ENCODE measurements at places on chromosomes 16 and 17.

DNA sequence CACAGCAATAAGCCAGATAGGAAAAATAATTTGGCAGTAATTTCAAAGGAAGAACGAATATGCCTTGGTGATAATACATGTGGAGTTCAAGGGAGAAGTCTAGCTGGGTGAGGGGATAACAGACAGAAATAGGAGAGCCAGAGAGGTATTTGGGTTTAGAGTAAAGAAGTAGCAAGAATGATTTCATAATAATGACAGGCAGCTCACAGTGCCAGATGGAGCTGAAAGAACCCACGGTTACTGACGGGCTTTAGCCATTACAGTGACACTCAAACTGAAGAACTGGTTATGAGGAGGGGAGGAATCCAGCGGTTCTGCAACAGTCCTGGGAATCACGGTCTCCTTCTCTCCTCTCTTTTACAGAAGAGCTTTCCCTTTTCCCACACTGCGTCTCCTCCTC, 2.2 kb downstream of the OR4D1 start:
- no peak for DNase-seq

- no peak for DNase-seq
Measured at GRCh38 chr16:1865902-1866690, 5.9 kb downstream of the MEIOB start.

- no peak for DNase-seq
Measured at GRCh38 chr16:12419151-12419550, 384.5 kb downstream of the CPPED1 start.

GRCh38 chr17:35984140-35984539, 2.4 kb downstream of the CCL14 start:
- no peak for DNase-seq

DNA sequence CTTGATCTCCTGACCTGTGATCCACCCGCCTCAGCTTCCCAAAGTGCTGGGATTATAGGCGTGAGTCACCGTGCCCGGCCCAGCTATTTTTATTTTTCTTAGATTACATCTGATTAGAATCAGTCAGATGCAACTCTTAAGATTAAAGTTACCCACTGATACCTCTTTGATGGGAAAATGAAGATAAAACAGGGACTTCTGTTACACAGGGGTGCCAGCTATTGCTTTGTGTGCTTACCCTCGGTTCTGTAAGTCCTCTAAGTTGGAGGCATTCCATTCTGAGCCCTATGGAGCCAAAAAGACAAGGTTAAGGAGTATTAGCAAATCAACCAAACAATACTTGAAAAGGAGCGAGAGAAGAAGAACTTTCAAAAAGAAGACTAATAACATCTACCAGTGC, 32.6 kb upstream of the CORO6 start:
- no peak for DNase-seq

GRCh38 chr16:12211870-12212690, 235.5 kb downstream of the SNX29 start:
- DNase-seq: no peak

GRCh38 chr16:79902351-79902750, 301.8 kb upstream of the MAF start:
- no peak for DNase-seq

GRCh38 chr16:11613381-11614303, 26.9 kb upstream of the LITAF start:
- DNase-seq: no peak

DNA sequence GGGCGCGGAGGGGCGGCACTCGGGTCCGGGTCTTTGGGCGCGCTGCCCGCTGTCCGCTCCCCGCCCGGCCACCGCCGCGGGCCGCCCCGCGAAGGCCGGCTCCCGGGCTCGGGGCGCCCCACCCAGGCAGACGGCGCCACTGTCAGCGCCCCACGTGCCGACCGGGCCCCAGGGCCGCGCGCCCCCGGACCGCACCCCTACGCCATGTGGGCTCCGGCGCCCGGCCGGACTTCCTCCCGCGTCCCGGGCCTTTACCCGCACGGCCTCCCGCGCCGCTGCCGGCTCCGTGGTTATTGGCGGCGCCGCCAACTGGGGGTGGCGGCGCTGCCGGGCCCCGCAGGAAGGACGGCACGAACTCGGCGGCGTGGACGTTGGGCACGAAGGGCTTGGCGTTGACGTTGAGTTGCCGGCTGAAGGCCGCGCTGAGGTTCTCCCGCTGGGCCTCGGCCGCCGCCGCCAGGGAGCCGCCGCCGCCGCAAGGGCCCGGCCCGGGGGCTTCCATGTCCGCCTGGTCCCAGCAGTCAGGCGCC, 577 bp downstream of the GSPT1 start:
- DNase-seq: peak; percentile 23

GRCh38 chr16:48210747-48211146, 33.4 kb upstream of the LONP2 start:
- no peak for DNase-seq

GRCh38 chr17:17606416-17607000, 15.0 kb upstream of the PEMT start:
- DNase-seq: no peak

- no peak for DNase-seq
Measured at GRCh38 chr16:1109648-1110047, 13.6 kb upstream of the C1QTNF8 start.

DNA sequence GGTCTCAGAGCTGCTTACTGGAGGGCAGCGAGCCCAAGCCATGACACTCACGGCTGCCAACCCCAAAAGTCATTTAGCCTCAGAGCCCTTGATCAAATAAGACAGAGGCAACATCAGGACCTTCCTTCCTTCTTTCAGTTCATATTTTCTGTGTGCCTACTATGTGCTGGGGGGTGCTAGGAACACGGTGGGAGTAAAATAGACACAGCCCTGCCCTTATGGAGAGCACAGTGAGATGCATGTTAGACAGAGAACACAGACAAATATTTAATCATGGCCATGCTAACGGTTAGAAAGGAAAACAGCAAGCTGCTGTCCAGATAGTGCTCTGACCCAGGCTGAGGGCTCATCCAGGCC, 4.5 kb upstream of the BRD7 start:
- DNase-seq: no peak

DNA sequence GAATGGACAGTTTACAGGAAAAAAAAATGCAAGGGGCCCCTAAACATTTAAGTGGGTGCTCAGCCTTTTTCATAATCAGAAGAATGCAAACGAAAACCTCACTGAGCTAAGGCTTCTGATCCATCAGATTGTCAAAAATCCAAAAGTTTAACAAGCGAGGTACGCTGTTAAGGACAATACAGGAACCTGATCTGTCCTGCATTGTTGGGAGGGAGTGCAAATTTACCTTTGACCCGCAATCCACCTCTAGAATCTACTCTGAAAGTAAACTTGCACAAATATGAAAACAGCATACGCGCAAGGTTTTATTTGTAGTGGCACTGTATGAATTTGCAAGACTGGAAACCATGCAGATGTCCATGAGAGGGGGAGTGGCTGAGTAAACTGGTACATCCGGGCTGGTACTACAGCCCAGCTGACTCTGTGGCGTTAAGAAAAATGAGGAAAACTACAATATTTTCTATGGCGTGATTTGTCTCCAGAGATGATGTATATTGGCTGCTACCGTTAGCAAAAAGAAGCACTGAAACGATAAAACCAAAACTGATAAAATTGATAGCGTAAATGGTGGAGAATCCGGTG, 28.8 kb upstream of the ST6GALNAC1 start:
- DNase-seq: no peak

DNA sequence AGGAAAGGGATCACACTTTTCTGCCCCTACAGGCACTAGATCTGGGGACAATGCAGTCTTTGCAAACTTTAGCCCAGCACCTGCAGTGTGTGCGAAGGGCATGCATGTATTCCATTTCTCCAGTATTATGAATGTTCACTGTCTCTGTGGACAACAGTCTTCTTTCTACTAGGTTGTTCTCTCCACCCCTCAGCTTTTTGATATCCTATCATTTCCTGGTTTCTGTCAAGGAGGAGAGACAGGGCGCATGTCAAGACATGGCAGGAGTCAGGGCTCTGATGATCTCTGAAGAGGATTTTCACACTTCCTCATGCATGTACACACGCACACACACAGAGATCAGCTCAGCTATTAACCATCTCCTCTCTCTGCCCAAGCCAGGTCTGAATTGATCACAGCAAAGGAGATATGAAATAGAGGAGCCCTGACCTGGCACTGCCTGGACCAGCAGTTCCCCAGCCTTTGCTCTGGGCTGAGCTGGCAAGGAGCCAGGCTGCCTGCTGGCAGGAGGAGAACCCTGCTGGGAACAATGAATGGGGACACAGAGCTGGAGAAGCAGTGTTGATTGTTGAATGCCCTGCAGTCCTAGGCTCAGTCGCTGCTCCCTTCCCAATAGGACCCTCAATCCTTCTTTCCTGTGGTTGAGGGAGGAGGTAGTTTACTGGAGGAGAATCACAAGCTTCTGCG, 2.6 kb downstream of the GPR179 start:
- no peak for DNase-seq

GRCh38 chr17:74737299-74738050, 419 bp downstream of the RAB37 start:
- peak; percentile 38 for DNase-seq

GRCh38 chr16:78611318-78611717, 511.9 kb downstream of the WWOX start:
- DNase-seq: no peak

GRCh38 chr16:268141-269053, 7.3 kb downstream of the RGS11 start:
- no peak for DNase-seq

GRCh38 chr17:416293-417206, 63.9 kb upstream of the RPH3AL start:
- no peak for DNase-seq

DNA sequence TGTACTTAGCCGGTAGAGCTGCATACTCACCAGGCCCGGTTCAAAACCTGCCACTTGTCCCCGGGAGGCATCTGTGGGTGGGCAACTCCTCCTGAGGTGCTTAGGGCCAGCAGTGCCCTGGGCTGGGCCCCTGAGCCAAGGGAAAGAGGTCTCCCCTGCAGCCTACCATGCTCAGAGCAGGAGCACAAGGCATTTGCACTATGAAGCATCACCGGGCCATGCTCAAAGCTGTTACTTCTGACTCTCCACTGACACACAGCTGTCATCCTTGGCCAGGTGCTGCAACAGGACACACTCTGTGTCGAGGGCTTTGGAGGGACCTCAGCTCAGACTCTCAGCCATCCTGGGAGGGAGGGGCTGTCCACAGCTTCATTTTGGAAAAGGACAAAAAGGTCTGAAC, 37.2 kb downstream of the SLC38A8 start:
- no peak for DNase-seq

DNA sequence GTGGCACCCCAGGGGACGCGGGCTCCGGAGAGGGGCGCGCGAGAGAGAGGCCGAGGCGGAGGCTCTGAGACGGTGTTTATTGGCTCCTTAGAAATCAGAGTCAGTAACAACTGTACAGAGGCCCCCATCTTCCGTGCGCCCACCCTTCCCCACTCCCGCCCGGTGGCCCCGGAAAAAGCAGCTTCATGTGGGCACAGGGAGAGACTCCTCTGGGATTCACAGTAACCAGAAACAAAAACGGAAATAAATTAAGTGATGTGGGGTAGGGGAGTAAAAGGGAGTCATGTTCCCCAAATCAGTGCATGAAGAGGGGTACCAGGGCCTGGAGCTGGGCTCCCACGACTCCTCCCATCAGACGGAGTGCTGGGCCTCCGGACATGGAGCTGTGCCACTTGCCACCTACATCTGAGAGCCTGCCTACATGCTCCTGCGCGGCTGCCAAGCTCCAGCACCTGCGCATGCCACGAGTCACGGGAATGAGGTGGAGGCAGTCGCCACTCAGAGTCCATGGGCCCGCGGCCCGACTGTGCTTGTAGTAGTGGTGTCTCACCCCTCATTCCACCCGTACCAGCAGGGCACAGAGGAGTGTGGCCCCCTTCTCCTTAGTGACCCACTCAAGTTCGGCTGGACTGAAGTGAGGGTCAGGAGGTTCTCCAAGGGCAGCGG, 543 bp upstream of the GPS2 start:
- DNase-seq: no peak

DNA sequence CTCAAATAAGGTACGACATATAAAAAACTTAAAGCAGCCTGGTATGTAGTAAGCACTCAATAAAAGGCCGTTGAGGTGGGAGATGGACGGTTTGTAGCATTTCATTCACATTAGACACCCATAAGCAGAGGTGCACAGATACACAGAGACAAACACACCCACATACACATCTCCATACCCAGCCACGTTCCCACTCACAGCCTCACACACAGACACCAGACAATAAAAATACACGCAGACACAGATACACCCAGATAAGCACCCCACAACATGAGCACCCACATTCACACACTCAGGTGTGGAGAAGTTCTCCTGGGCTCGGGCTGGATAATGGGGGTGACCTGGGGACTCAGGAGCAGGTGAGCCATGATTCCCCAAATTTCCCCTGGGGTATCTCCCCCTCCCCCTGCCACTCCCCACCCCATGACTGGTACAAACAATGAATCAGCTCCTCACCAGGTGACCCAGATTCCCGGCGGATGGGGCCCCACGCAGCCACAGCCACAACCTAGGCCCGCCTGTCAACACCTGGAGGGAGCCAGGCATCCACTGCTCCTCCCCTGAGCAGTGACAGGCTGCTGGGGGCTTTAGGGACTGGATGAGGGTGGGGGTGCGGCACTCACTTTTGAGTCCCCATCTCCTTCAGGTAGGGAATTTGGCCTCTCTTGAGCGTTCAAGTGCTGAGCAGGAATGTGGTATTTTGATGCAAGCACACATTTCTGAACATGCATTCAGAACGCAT, 2.7 kb downstream of the DLX3 start:
- no peak for DNase-seq

DNA sequence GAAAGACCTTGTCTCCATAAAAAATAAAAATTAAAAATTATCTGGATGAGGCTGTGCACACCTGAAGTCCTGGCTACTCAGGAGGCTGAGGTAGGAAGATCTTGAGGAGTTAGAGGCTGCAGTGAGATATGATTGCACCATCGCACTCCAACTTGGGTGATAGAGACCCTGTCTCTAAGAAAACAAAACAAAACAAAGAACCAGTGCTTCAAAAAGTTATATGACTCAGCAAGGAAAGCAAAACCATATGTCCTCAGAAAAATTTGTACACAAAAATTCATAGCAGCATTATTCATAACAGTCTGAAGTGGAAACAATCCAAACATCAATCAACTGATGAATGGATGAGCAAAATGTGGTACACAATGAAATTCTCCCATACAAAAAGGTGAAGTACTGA, 48.9 kb downstream of the SLFN5 start:
- DNase-seq: no peak

DNA sequence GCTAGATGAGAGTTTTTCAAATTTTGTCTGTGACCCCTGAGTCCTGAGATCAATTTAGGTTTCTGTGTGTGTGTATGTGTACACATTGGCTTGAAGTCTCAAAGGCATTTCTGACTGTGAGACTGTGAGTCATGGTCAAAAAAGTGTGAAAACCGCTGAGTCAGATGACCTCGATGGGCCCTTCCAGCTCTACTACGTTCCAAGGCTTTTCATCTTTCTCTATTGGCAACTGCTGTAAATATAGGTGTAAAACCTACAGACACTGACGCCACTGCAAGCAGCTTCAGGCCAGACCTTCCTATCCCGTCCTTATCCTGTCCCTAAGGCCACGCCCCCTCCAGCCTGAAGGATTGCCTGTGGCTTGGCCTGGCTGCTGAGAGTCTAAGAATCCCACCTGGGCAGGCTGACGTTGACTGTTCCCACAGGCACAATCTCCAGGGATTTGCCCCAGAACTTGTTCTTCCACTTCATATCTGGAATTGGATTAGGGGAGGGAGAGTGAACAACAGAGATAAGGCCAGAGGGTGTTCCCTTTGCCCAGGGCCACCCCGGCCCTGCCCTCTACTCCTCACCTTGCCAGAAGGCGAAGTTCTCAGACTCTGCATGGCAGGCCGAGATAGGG, 11.3 kb downstream of the OSBPL7 start:
- no peak for DNase-seq
